CD14-positive monocyte (primary cell): ENCODE measurements at places on chromosomes 6 and 20.

DNA sequence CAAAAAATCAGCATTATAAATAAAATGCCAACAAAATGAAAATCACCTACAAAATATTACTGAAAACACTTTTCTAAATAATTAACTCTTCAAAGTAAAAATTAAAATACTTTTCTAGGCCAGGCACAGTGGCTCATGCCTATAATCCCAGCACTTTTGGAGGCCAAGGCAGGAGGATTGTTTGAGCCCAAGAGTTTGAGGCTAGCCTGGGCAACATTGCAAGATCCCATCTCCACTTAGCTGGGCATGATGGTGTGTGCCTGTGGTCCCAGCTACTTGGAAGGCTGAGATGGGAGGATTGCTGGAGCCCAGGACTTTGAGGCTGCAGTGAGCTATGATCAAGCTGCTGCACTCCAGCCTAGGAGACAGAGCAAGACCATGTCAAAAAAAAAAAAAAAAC, 6.4 kb downstream of the SERPINB9 start:
- DNase-seq: no peak

GRCh38 chr6:30719791-30720737, at the start of gene TUBB:
TUBB (plus strand) TSS chr6:30720352; CDS start chr6:30720507, 155 bp downstream.
- peak; percentile 96 for DNase-seq

GRCh38 chr6:73076211-73076954, 148.9 kb downstream of the KHDC1L start:
- DNase-seq: no peak

DNA sequence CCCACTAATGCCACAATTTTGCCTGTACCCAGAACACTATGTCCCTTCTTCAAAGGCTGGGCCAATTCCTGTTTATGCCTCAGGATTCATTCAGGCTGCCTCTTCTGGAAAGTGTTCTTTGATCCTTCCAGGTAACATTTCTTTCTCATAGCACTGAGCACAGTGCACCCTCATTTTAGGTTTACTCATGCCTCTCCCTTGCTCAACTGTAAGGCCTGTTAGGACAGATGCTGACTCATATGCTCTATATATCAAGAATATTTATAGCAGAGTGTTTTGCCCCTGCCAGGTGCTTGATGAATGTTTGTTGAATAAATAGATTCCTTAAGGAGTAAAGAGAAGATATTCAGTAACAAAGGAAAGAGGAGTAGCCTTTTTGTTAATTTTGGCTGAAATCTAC, 263.9 kb downstream of the PHF3 start:
- DNase-seq: no peak

DNA sequence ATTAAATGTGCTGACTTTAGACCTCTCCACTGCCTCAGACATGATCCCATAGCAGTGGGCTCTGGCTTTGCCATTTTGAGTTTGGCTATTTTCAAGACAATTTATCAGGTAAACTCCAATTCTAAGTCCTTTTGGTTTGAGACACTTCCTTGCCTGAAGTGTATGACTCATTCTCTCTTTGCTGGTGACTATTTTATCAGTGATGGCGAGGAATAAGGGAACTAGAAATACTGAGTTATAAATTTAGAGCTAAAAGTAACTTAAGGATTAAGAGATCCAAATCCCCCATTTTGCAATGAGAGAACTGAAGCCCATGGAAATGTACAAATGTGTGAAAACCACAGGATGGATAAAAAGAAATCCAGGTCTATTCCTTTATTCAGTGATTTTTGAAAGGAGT, 30.9 kb upstream of the CD83 start:
- DNase-seq: peak; percentile 32

GRCh38 chr6:167580619-167580911, 246.1 kb upstream of the AFDN start:
- no peak for DNase-seq

- DNase-seq: no peak
Measured at GRCh38 chr6:111444794-111445193, 38.2 kb downstream of the REV3L start.

- peak; percentile 19 for DNase-seq
Measured at GRCh38 chr6:152049502-152049901, 242.0 kb downstream of the ESR1 start.

DNA sequence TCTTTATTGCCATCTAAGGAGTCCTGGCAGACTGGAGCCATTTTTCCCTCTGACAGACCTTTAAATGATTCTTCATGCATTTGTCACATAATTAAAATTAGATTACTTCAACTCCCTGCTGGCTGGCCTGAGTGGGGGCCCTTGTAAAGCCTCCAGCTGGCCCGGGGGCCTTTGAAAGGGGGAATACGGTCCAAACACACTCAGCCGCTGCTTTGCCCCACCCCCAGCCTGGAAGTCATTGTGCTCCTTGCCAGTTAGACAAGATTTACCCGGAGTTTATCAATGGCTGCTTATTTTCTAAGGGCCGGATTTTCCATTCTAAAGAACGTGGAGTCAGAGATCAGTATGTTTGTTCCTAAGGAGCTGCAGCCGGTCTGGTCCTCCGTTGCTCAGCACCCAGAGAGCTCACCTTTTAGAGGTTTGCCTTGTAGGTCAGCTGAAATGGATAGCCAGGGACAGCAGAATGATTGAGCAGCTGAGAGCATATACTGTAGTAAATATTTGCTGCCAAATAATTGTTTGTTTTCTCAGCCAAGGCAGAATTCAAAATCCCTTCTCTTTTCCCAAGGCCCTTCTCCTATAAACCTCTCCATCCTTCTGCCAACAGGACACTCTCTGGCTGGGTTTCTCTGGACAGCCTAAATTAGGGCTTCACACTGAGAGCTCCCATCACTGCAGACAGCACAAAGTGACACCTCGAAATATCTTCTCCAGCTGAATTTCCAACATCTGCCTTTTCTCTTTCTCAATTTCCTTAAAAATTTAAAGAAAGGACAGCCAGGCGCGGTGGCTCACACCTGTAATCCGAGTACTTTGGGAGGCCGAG, 68.4 kb upstream of the RBM24 start:
- DNase-seq: no peak
